ENCODE measurements at places on chromosomes 11 and 22.

- no peak for DNase-seq
Measured at GRCh38 chr11:70243912-70244652, 26.4 kb upstream of the PPFIA1 start.

DNA sequence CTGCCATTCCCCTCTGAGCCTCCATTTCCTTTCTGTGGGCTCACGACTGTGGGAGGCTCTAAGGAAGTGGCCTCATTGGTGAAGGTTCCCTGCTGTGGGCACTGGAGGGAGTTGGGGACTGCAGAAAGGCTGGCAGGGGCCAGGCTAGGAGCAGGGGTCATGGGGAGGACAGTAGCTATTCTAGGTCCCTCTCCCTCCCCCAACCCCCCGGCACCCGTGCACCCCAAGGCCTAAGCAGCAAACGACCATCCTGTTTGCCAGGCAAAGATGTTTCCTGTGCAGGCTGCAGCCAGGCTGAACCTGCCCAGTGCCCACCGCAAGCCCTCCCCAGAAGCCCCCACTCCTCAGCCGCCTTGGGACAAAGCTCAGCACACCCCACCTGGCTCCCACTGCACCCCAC, 189.4 kb downstream of the MN1 start:
- DNase-seq = no peak

DNA sequence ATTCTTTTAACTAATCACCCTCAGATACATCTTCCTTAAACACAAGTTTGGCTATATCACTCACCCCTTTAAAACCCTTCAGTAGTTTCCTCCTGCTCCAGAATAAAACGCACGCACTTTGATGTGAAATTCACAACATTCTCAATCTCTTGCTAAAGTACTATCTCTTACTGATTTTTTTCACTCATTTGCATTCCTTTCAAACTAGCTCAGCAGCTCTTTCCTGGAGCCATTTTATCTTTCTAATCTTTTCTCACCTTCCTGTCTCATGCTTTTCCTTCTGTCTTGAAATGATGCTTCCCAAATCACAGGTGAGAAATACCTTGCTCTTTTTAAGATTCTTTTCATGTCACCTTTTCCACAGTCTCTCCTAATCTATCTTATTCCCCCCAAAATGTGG, 1074.4 kb downstream of the DLG2 start:
- no peak for DNase-seq

DNA sequence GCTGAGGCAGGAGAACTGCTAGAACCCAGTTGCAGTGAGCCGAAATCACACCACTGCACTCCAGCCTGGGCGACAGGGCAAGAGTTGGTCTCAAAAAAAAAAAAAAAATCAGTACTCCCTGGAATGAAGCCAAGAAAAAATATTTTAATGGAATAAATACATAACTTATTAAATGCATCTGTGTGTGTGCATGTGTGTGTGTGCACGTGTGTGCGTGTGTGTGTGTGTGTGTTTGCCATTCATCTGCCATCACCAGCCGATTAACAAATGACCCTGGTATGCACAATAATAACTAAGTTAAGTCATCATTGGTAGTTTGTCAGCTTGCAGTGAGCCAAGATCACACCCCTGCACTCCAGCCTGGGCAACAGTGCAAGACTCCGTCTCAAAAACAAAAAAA, 35.0 kb upstream of the SCGB1A1 start:
- DNase-seq = no peak

- DNase-seq = no peak
Measured at GRCh38 chr11:70873736-70874412, 378.5 kb downstream of the SHANK2 start.

GRCh38 chr22:17079572-17079971, 5.2 kb upstream of the IL17RA start:
- no peak for DNase-seq

- DNase-seq = no peak
Measured at GRCh38 chr11:92533657-92534335, 309.2 kb downstream of the FAT3 start.

DNA sequence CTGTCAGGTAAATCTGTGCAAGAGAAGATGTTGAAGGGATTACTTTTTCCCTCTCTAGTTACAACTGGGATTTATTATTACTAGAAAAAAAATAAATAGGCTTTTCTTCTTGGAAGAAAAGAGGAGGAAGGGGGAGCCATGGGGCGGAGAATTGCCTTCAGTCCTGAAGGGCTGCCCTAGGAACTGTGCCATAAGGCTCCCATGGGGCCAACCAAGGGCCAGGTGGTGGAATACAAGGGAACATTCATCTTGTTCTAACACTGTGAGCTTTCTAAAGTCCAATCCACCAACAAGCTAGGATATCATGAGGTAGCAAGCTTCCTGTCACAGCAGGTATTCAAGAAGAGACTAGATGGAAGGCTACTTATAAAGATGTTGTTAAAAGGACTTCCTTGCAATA, 24.8 kb upstream of the NRIP3 start:
- DNase-seq = no peak

- no peak for DNase-seq
Measured at GRCh38 chr22:38694940-38695339, 5.8 kb downstream of the JOSD1 start.

DNA sequence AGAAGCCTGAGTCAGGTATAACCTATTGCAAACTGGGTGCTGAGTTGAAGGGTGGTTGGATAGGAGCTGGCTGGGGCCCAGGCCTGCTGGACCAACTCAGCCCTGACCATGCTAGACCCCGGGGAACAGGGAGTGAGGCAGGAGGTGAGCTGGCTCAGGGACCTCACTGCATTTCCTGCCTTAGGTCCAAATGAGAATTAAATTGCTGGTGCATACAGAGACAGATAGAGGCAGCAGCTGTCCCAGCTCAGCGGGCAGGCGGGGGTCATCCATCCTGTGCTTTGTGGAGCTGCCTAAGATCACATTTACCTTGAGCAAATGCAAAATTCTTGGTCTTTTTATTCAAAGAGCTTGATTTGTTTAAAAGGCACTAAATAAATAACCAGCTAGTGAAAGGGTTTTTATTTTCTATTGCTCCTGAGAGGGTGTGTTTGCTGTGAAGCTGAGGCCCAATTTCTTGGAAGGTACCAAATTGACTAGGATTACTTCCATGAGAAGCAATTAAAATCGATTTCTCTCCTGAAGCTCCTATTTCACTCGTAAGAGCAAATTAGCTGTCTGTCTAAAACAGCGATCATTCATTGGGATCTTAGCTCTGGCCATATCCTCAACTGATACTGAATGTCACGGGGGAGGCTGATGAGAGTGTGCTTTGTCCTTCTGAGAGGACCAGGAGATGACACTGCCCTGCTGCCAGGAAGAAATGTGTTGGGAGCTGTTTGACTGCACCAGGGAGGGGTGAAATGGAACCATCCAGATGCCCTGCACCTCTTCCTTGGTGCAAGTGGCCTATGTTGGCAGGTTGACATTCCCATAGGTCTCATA, 24.9 kb downstream of the USH1C start:
- no peak for DNase-seq

GRCh38 chr11:8813658-8814057, 97.3 kb upstream of the AKIP1 start:
- peak; percentile 66 for DNase-seq

- no peak for DNase-seq
Measured at GRCh38 chr11:34859496-34859895, 56.7 kb downstream of the APIP start.

DNA sequence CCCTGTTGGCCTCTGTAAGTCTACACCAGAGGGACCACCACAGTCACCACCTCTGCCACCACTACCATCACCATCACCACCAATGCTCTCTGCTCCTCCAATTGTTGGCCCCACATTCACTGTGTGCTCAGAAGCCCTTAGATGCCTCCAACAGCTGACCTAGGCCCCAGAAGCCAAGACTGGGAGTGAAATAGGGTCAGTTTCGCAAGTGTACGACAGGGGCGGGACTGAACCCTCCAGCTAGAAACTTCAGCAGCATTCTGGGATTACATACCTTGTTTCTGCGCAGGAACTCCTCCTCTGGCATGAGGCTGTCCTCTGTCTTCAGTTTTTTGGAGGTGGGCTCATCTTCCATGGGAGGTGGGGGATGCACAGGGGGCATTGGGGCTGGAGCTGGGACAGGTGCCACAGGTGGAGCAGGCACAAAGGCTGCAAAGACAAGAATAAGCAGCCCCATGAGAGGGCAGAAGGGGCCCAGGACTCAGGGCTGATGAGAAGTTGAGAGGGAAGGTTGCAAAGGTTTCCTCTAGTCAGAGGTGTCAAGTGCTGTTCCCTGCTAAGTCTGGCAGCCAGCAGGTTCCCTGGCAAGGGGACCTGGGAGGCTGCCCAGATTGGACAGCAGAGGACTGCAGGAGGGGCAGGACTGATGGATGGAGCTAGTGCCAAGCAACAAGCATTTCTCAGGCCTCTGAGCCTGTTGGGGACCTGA, 10.2 kb upstream of the TBC1D10A start:
- DNase-seq = no peak

DNA sequence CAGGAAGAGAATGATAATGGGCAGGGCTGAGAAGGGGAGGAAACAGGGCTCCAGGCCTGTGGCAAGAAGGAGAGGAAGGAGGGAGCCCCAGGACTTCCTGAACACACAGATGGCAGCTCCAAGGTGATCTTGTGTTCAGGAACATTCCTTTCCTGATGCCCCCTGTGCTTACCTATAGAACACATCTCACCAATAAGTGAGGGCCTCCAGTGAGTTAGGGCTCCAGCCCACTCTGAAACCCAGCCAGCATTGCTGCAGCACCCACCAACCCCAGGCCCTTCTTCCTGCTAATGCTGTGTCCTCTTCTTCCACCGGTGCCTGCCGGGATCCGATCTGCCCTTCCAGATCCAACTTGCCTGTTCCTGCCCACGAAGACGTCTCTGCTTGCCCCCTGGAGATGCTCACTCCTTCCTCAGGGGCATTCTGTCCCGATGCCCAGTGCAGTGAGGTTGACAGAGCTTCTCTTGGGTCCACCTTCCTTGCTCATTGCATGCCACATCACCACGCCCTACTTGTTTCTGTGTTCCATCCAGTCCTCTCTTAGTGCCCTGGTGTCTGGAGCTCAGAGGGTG, 17.4 kb downstream of the ANKK1 start:
- DNase-seq = no peak

DNA sequence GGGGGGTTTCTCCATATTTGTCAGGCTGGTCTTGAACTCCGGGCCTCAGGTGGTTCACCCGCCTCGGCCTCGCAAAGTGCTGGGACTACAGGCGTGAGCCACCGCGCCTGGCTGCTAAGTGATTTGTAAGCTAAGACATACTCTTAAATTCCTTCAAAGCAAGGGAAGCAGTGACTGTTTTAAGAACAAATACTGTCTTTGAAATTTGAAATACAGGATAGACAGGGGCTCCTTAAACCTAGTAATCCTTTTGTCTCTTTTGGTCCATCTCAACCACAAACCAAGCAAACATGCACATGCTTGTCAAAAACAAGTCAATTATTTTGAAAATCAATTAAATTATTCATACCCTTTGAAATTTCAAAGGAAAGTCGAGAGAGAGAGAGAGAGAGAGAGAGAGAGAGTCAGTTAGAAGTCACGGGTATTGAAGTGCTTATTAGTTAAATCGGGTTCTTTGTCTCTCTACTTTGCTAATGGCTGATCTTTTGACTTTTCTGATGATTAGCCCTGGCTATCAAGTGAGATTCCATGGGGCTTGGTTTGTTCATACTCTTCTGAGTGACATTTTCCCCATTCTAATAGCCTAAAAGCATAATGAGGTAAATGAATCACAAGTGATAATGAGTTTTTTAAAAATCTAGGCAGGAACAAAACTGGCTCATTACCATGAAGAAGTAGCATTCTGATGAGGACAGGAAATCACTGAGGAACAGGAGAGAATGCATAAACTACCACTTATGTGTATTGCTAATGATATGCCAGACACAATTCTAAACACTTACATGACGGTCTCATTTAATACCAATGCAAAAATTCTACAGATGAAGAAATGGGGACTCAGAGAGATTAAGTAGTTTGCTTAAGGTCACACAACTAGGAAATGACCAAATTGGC, 48.0 kb downstream of the MCHR1 start:
- no peak for DNase-seq

GRCh38 chr11:133753150-133753549, 92.2 kb downstream of the SPATA19 start:
- no peak for DNase-seq

GRCh38 chr11:128465946-128466705, 121.2 kb downstream of the ETS1 start:
- DNase-seq = no peak

GRCh38 chr11:66046901-66047300, 2.1 kb downstream of the GAL3ST3 start:
- DNase-seq = no peak

- DNase-seq = no peak
Measured at GRCh38 chr22:27422442-27422841, 379.1 kb downstream of the MN1 start.

GRCh38 chr22:23119494-23120414, 22.0 kb downstream of the RSPH14 start:
- no peak for DNase-seq

DNA sequence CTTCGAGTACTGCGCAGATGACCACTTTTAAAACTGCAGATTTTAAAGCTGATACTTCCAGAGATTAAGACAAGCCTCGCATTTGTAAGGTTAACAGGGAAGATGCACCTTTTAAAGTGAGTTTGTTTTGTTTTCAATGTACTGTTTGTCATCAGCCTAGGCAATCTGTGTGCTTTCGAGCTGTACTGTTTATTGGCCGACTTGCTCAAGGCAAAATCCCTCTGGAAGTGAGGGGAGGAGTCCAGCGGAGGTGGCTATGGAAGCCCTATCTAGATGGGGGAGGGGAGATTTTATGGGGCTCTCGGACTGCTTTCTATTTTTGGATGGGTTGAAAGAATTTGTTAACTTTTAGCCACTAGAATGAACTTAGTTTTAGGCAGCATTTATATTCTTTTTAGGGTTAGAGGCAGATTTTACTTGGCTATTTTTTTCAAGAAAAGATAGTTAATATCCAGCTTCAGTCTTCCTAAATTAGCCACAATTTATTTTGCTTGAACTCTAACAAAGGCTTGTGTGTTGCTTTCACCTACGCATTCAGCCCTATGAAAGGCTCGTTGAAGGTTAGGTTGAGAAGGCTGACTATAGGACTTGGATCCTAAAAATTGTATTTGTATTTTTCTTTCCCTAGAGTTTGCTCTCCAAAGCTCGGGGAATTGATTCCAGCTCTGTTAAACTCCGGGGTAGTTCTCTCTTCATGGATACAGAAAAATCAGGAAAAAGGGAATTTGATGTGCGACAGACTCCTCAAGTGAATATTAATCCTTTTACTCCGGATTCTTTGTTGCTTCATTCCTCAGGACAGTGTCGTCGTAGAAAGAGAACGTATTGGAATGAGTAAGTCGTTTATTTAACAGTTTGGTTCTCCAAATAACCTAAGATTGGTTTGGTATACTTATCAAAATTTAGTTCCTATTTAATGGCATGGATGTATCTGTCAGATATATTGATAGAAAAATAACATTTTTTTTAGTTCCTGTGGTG, 2.1 kb downstream of the WEE1 start:
- DNase-seq = peak; percentile 72

- DNase-seq = no peak
Measured at GRCh38 chr11:77602381-77603088, 12.8 kb downstream of the AQP11 start.

- no peak for DNase-seq
Measured at GRCh38 chr11:121611242-121611641, 158.5 kb upstream of the SORL1-AS1 start.

All from right lobe of liver (tissue), 6 donors.